ENCODE measurements at places on chromosomes 3 and 15.

DNA sequence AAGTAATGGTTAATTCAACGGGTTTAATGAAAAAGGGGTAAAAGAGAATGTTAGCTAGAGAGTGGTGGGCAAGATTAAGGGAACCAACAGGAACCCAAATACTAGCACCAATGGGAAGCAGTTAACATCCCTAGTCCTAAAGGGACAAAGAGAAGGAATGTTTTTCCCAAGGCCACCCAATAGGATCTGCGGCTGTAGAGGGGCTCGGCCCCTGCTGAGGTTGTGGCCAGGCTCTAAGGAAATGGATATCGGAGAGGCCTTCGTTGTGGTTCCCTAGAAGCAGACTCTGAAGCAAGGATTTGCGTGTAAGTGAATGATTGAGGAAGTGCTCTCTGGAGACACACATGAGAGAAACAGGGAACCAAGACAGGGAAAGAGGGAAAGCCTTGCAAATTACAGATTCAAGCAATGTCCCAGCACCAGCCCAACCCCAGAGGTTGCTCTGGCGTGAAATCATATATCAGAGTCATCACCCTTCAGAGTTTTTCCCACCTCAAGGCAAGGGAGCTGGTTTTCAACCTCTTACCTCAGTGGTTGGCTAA lies 83.6 kb upstream of the TNIK start:
- DNase-seq, result no peak

GRCh38 chr15:67064607-67065530 lies 533 bp upstream of the SMAD3 start:
- no peak for DNase-seq

- DNase-seq, result no peak
These were observed 27.1 kb upstream of the VPS8 start for GRCh38 chr3:184784731-184785500.

- DNase-seq, result no peak
These were observed 58.6 kb upstream of the TSC22D2 start for GRCh38 chr3:150349314-150350097.

DNA sequence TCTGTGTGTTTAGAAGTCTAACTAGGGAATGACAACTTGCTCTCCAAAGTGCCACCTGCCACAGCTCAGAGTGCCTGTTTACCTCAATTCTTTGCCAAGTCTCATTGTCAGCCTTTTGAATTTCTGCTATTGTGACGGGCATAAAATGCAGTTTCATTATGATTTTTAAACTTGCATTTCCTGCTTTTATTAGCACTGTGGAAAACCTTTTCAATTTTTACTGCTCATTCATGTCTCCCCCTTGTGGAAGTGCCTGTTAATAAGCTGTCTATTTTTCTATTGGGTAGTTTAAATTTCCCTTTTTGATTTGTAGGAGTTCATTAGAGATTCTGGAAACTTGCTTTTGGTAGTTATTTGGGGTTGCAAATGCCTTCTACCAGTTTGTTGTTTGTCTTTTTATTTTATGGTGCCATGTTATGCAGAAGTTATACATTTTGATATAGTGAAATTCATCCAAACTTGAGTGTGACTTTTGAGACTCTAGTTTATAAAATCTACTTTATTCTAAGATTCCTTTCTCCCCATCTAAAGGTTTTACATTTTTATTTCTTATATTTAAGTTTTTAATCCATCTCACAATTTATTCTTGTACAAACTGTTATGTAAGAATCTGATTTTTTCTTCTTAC lies 53.9 kb upstream of the FRMD4B start:
- no peak for DNase-seq

GRCh38 chr3:157652366-157652765 lies 149.2 kb upstream of the VEPH1 start:
- no peak for DNase-seq

DNA sequence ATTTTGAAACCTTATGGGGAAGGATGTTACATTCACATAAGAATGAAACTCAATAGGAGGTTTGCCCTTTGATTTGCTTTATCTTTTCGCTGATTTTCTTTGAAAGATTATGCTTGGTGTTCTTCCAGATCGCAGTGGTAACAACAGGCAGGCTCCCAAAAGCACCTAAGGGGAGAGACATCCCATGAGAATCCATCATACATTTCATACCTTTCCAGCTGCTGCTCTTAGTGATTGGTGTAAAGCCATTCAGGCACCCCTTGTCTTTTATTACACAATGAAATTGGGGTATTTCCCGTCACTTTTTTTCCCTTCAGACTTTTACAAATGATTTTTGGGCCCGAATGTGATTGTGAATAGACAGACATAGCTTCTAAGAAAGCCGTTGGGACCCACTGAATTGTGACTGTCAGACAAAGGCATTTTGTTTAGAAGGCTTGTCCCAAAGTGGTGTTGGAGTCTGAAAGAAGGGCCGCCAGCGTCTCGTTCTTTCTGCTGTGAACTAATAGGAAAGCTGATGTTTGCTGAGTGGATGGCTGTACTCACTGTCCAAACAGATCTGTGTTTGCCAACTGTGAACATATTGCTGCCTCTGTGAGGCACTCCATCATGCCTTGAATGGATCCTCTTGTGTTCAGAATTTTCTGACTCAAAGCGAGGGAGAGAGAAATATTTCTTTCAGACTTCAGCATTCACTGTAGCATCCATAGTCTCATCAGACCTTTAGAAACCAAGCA lies 164.3 kb downstream of the FNDC3B start:
- no peak for DNase-seq
